ENCODE measurements at places on chromosomes 4 and X. TPM values are rescaled to one million over a fixed set of nuclear protein-coding genes. Genes with fewer than 3 reads are reported as not detected.

DNA sequence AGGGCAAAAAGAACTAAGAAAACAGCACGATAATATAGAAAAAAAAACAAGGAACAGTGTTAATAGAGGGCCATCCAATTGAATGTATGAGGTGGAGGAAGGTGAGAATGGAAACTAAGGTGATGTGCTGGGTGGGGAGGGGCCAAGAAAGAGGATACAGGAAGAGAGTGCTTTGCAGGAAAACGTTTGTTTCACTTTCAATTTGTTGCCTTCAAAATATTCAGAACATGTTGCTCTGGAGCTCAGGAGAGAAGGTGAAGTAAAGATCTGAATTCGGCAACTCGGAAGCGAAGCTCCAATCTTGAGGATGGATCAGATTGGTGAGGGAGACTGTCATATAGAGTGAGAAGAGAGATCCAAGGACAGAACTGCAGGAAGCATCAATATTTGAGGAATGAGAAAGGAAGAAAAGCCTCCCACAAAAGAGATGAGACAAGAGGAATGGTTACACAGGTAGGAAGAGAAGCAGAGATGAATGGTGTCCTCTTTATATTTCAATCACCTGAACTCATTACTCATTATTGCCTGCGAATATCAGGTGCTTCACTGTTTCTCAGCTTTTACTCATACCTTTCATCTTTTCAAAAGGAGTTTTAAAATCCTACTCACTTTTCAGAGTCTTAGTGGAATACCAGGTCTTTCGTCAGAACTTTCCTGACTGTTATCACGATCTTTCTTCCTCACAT, 14.7 kb upstream of the SEC24D start:
- DNase-seq = no peak

DNA sequence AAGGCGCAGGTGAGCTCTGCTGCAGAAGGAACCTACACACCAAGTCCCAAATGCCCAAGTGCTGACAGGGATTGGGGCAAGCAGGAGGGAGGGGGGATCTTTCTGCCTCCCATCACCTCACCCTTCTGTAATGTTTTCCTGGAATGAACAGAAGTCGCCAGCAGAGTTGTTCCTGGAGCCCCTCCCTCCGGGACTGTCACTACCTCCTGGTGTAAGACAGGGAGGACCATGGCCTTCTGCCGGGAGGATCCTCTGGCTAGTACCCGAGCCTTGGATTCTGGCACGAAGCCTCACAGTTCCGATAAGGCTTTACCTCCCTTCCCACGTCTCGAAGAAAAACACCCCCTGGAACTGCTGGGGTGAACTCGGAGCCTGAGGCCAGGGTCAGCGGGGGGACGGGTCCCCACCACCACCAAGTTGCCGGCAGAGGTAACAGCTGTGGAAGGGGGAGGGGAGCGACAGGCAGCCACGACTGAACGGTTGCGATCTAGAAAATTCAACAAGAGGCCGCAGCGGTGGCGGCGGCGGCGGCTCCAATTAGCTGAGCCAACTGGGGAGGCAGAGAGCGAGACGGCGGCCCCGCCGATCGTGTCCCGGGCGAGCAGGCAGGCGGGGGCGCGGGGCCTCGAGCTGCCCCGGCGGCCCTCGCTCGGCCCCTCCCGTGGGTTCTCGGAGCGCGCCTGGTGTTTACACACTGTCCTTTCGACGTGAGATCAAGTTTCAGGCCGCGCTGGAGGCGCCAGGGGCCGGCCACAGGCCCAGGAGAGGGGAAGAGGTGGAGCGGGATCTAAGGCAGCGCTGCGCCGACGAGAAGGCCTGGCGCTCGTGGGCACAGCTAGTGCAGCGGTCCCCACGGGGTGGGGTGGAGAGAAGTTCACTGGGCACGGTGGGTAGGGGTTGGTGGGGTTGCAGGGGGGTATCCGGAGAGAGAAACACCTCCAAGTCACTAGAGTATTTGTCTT, 53.7 kb upstream of the BCOR start:
- no peak for DNase-seq

DNA sequence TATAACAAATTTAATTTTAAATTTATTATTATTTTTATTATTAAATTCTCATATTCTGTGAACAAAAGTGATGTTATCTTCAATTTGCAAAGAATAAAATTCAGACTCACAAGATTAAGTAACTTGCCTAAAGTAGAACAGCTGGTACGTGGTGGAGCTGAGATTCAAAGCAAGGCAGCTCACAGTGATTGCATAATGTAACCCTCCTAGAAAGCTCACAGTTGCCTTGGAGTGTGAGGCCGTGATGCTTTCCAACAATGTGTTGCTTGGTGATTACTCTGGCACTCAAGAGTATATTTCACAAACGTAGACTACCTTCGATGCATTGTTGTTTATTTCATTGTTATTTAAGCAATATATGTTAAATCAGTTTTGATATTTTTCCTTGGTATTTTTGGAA, 1039.2 kb upstream of the PABPC4L start:
- no peak for DNase-seq

GRCh38 chr4:112946127-112946526, 103.3 kb upstream of the ANK2 start:
- DNase-seq = no peak

DNA sequence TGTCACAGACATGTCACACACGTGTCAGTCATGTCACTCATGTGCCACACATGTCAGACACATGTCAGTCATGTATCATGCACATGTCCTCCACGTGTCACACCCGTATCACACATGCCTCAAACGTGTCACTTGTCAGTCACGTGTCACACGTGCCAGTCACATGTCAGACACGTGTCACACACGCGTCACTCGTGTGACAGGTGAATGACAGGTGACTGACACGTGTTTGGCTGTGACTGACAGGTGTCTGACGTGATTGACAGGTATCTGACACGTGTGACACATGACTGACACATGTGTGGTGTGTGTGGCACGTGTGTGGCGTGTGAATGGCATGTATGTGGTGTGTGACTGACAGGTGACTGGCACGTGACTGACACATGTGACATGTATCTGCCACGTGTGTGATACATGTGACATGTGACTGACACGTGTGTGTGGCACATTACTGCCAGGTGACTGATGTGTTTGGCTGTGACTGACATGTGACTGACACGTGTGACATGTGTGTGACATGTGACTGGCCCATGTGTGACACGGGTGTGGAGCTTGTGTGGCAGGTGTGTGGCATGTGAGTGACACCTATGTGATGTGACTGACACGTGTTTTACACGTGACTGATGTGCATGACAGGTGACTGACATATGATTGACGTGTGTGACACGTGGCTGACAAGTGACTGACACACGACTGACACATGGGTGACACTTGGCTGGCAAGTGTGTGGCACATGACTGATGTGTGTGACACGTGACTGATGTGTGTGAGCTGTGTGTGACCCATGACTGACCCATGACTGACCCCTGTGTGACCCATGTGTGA, 90.7 kb upstream of the GPC3 start:
- DNase-seq = no peak

GRCh38 chr4:70533791-70534190, 15.4 kb downstream of the AMTN start:
- no peak for DNase-seq

DNA sequence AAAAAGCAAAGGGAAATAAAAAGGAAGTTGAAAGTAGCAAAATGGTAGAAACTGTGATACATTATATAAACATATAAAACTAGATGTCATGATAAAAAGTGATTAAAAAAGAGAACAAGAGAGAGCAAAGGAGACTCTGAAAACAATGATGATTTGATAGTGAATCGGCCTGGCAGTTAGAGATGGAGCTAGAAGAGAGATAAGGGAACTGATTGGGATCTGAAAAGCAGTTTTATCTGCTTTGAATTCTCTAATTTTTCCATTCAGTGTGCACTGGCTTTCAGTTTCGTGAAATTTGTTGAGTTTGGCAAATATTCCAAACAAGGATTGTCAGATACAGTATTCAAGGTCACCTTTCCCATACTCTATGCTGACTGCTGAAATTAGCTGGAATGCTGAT, 21.9 kb upstream of the CCSER1 start:
- no peak for DNase-seq

GRCh38 chrX:36640232-36640631, 367.9 kb upstream of the FAM47C start:
- DNase-seq = no peak

DNA sequence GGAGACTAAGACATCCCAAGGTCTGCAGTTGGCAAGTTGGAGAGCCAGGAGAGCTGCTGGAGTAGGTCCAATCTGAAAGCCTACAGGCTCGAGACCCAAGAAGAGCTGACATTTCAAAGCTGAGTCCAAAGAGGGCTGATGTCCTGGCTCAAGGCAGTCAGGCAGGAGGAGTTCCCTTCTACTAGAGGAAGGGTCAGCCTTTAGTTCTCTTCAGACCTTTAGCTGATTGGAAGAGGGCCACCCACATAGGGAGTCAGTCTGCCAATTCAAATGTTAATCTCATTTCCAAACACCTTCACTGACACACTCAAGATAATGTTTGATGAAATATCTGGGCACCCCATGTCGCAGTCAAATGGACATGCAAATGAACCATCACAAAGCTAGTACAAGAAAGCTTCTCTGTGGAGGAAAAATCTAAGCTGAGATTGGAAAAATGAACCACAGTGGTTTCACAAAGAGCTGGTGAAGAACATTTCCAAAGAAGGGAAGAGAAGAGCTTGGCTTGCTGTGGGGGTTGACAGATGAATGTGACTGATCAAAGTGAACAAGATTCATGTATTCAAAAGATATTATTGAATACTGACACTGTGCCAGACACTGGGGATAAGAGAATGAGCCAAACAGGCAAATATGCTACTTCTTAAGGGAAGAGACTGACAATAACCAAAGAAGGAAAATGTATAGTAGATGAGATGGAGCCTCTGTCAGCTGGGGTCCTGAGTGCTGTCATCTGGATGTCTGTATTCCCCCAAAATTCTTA, 61.2 kb downstream of the STK32B start:
- no peak for DNase-seq

DNA sequence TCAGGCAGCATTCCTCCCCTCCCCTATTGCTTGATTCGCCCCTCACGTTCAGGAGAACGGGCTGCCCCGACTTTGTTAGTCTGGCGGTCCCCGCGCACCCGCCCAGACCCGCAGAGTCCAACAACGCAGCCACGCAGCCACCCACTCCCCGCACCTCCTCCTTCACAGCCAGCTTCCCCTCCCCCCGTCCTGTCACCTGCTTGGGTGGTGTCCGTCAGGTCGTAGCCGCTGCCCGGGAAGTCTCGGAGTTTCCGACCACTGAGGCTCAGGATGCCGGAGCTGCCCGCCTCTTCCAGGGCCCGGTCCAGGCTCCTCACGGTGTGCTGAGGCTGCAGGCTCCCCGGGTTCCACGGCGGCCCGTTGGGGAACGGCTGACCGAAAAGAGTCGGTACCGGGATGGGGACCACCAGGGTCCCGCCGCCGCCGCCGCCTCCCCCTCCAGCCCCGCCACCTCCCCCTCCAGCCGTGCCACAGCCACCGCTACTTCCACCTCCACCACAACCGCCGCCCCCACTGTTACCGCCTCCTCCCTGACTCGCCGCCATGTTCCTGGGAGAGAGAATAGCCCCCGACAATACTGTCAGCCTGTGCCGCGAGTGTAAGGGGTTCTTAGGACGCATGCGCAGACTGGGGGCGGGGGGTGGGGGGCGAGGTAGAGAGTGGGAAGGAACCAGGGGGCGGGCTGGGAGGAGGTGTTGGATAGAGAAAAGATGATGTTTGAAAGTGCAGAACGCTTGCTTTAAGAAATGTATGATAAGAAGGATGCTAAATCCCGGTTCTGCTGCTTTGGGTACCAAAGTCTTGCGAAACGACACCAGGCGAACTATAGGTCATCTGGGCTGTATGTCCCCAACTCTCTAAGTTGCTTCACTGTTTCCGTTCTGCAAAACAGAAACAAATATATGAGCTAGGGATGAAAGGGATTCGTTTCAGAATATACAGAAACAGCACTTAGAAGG, at the start of gene LRCH2:
LRCH2 (minus strand) TSS at position 600 of the 959 bp plus-strand sequence; CDS start at position 545, 55 bp downstream.
- DNase-seq = no peak

Gene SUPT20HL2
- 0.11 TPM for polyA plus RNA-seq

Gene CLOCK
- 19.9 TPM for polyA plus RNA-seq

Gene ZNF141
- 30.0 TPM for polyA plus RNA-seq

Gene PIGA
- 13.5 TPM for polyA plus RNA-seq
